ENCODE measurements at places on chromosomes 5 and 9. TPM values are rescaled to one million over a fixed set of nuclear protein-coding genes. Genes with fewer than 3 reads are reported as not detected.

DNA sequence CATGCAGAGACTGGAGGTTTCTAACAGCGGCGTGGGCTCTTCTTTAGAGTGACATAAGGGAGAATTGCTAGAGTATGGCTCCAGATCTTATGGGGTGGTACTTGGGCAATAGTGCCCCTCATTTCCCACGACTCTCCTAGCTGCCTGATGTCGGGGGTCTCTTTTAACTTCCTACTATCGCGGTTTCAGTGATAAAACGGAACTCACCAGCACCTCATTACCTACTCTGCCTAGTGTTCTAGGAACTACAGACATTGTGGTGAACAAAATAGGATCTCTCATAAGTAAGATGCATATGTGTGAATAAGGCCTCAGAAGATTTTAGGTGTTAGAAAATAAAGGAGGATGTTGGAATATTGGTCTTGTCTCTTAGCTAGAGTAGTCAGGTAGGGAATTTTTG is 1.1 kb downstream of the ICE1 start:
- no peak for DNase-seq

- DNase-seq: no peak
Observed at GRCh38 chr5:150641824-150642566, 1.5 kb downstream of the SYNPO start.

- DNase-seq: no peak
Observed at GRCh38 chr9:128355451-128355850, 15.1 kb downstream of the SLC27A4 start.

- no peak for DNase-seq
Observed at GRCh38 chr5:87390576-87391199, 22.0 kb downstream of the CCNH start.

Gene MLANA
- not detected for total RNA-seq

All from heart right ventricle (tissue), 16 donors.